ENCODE measurements at places on chromosomes 5 and 9.

DNA sequence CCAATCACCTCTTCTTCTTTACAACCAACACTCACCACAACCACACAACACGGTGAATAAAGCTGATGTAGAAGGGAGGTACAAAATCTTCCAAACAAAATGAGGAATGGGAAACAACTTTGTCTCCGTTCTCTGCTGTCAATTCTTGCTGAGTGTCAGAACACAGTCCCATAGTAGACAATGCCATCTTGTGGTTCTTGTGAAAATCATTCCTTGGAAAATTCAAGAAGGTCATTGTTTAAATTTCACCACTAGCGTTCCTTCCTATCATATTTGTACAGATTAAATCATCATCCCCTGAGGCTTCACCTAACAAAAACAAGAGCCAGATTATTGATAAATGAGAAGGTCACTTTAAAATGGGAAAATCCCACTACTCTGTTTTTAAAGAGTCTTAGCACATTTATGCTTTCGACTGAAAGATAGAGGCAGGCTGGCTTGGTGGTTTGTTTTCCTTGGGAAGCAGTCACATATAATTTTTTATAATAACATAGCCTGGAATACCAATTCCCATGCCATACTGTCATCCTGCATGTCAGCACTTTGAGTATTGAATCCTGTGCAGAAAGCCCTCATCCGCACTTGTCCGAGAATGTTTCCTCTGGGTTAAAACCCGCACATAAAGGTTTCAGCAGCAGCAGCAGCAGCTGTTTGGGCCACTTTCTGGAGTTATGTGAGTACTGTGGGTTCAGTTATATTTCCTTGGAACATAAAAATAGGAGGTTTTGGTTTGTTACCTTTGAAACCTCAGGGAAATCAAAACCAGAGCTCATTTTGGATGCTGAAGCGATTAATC, 395.0 kb upstream of the SMARCA2 start:
- no peak for DNase-seq

- DNase-seq = no peak
Observed at GRCh38 chr5:37553720-37554404, 174.7 kb downstream of the WDR70 start.

- no peak for DNase-seq
Observed at GRCh38 chr5:180253036-180253824, 38.7 kb downstream of the MAPK9 start.

GRCh38 chr9:125396799-125397198, 135.2 kb downstream of the GAPVD1 start:
- no peak for DNase-seq

Measured in progenitor cell of endocrine pancreas (in vitro differentiated cells).